ENCODE measurements at places on chromosomes 12 and 14.
A peak's percentile ranks its signal among the peaks of the same experiment; 100 is the strongest.

DNA sequence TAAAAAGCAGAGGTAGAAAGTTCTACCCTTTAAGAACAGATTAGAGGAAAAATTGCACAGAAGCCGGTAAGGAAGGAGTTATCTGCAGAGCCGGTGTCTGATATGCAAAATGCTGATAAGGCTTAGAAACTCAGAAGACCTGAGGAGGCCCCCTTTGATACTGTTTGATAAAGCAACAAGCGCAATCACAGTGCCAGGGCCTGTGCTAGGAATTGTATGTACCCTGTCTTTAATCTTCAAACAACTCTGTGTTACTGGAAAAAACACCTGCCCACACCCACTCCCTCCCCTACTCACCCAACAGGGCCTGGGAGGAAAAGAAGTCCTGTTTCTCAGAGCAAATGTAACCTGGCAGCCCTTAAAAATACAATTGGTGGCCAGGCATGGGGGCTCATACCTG lies 112.7 kb upstream of the FUT8 start:
- no peak for DNase-seq

DNA sequence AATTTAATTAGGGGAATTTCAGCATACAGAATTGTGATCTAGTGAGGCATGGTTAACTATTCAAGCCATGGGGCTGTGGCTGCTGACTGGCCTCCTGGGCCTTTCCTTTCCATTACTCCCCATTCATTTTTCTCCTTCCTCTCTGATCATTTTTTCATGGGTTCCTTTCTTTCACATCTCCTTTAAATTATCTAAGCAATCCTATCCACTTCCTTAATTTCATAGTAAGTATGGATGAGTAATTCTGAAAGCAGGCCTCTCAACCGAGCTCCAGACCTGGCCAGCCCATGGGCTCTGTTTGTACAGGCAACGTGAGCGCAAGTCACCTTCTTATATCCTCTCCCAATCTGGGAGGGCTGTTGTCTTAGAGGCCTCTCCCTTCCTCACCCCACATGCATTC lies 13.4 kb downstream of the CKAP4 start:
- no peak for DNase-seq

- DNase-seq: no peak
Observed at GRCh38 chr12:27012239-27012981, 1.8 kb downstream of the TM7SF3 start.

DNA sequence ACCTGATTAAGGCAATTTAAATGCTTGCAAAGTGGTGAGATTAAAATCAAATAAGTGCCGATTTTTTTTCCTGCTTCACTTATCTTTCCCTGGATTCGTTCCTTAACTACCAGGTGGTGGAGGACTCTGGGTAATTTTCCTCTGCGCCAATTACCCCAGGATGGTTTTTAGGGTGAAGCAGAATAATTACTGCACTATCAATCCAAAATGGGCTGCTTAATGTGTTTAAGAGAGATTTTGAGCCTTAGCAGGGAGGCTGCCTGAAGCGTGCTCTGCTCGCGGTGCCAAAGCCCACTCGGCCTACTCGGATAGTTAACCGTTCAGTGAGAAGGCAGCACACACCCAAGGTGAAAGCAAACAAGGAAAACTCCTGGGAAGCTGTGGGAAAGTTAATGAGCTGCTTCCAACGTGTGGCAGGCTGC lies 274.9 kb upstream of the LMO3 start:
- no peak for DNase-seq

GRCh38 chr12:47801904-47802246 lies 17.8 kb downstream of the HDAC7 start:
- DNase-seq: no peak

DNA sequence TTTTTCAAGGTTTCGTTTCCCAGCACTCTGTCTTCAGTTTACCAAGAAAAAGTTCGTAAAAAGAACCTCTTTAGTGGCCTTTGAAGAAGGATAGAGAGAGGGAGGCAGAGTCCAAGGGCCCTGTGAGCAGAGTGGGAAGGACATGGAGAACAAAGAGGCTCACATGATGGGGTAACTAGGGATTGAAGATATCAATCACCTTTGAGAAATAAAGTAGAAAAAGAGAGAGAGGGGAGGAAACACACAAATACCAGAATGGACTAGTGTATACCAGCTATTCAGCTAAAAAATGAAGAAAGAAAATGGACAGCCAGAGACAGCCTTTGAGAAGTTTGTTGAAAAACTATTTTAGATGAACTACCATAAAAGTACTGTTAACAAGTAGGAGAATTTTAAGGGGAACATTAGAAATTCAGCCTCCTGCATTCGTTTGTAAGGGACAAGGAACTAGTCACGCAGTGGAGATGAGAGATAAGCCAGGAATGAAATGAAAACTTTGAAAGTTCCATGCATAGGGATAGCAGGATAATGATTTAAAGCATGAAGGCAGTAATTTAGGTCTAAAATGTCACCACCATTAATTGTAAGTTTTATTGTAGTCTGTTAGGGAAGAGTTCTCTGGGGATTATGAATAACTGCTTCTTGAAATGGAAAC lies 82.1 kb downstream of the SPTSSA start:
- DNase-seq: no peak

DNA sequence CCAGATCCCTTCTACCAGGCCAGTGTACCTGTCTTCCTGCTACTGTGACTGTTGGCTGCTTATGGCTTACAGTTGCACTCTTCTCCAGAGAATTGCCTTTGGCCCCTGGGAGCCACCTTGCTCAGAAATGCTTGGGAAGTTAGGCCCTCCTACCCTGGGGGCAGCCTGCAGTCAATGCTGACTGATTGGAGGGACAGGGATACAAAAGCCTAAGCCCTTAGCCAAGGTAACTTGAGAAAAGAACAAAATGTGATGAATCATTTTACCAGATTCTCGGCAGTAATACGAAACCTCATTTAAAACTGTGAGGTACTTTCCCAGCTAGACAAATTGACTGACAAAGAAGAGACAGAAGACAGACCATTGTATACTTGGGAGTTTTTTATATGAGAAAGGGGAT lies 47.3 kb downstream of the PTCSC3 start:
- peak; percentile 14 for DNase-seq

DNA sequence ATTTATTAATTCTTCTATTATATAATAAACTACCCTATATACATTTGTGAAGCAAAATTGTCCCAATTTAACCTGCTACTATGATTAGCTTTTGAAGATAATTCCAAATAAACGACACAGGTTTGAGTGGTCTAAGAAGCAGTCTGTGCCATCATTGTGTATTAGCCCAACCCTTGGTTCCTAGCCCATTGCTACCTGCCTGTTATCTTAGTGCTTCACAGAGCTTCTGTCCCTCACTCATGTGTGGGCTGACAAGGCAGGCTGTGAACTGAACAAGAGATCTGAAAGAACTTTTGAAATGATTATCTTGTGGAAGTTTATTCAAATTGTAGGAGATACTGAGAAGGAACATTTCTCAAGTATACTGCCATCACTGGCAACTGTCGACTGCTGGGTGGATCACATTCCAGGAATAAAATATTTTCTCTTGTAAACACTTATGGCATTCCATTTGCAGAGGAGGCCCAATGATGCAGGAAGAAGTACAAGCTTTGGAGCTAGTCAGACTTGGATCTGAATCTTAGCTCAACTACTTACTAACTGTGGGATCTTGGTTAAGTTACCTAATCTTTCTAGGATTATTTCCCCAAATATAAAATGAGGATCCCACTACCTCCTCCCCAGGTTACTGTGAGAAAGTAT lies 7.8 kb upstream of the MTERF2 start:
- no peak for DNase-seq

DNA sequence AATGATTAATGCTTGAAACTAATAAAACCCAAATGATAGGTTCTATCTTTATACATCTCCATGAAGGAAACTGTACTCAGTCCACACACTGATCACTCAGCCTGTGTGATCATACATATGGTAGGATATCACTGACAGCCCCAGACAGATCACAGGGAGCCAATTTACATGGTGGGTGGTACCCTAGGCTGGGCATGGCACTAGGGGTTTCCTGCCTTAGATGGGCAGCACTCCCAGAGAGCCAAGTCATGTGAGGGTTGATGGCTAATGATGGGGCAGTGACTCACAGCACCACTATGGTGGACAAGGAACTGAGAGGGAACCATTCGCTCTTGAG lies 89.6 kb upstream of the PTPRR start:
- no peak for DNase-seq

DNA sequence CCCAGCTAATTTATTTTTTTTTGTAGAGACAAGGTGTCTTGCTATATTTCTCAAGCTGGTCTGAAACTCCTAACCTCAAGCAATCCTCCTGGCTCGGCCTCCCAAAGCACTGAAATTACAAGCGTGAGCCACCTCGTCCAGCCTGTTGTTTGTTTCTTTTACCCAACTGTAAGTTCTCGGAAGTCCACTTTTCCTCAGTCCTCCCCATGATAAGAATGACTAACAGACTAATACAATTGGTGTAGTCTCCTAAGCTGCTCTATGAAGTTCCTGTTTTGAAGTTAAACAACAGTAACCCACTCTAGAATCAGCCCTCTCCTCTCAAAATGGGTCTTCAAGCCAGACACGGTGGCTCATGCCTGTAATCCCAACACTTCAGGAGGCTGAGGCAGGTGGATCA lies 36.5 kb downstream of the HIGD1C start:
- DNase-seq: no peak

DNA sequence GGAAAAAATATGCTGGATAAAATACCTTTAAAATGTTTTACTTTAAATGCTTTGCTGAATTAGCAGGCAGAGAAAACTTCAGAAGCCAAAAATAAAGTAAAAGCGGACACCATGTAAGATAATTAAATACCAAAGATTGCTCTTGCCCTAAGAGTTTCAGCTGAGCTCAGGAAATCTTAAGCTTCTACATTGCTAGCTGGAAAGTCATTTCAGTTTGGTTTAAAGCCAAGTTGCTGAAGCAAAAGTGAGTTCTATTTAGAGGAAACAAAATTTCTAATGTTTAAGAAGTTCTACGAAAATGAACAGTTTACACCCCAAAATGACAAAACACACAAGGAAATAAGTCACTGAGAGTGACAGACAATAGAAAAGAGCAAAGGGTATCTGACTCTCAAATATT lies 310.0 kb downstream of the ADAMTS20 start:
- no peak for DNase-seq

DNA sequence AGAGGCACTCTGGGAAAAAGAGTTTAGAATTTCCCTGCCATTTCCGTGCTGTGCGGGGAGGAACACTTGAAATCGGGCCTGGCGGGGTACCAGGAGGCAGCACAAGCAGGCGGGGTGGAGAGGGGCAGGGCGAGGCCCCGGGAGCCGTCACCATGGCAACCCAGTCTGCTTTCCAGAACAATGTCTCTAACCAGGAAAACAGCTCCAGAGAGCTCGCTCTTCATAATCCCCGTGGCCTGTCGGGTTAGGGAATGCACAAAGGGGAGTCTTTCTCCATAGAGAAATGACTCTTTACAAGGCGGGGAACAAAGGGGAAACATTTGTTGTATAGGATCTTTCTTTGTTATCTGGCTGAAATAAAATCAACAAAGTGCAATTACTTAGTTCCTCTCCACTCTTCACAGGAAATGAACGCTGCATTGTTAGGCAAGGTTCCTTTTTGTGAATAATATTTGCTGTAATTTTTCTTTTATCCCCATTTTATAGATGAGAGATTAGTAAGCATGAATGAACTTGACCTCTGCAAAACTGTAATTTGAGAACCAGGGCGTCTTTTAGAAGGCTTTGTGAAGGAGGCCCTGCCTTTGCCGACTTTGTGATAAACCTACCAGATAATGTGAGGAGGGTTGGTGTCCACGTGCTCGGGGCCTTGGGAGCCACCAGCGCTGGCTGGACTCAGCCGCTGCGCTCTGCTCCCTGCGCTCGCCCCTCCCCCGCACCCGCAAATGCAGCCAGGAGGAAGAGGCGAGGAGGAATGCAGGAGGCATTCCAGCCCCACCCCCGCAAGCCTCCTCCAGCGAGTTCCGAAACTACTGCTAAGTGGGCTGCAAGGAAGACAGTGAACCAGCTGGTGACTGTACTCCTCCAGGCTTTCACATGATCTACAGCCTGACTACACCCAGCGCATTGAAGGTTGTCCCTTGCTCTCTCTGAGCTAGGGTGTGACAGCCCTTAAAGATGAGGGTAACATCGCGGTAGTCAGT lies 105.2 kb upstream of the ATF7IP start:
- peak; percentile 89 for DNase-seq

DNA sequence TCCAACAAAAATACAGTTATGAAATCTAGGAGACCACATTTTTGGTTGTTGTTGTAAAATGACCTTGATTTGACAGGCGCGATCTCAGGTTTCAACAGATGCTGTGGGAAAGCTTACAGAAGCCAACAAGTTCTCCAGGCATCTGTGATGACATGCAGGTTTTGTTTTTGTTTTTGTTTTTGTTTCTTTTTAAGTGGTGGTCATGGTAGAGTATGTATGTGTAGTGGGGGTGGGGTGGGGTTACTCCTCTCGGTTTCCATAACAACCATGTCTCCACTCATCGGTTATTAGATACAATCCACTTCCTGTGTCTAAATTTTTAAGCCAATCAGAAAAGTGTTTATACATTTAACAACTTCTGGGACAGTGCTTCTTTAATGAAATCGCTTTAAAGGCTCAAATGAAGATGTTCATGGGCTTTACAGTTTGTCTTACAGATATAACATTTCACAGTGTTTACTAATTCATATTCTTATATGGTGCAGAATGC lies 199.9 kb upstream of the FOXN3 start:
- no peak for DNase-seq

GRCh38 chr12:5220099-5220498 lies 176.4 kb downstream of the KCNA5 start:
- DNase-seq: no peak

DNA sequence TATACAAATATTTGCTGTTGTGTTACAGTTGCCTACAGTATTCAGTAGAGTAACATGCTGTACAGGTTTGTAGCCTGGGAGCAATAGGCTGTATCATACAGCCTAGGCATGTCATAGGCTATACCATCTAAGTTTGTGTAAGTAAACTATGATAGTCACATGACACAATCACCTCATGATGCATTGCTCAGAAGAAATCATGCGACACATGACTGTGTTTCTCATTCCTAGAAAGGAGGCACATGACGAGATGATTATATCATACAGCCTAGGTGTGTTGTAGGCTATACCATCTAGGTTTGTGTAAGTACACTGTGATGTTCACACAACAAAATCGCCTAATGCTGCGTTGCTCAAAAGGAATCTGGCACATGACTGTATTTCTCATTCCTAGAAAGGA lies 31.9 kb downstream of the NOPCHAP1 start:
- DNase-seq: no peak

DNA sequence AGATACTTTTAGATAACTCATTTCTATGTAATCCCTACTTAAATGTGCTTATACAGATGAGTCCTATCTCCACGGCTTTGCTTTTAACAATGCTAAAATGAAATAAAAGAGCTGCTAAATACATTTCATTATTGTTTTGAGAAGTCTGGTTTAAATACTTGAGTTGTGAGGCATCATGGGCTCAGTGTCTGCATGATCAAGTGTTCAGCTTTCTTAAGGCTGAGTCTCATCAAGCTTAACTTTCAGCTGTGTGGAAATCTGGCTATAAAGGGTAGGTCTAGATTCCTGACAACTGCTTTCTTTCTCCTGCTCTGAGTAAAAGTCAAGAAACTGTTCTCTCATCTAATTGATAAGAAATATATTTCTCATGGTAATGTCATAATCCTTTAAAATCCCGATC lies 235.4 kb downstream of the FSCB start:
- DNase-seq: no peak

Data from urothelium cell line (cell line).